Islet precursor cell (in vitro differentiated cells): ENCODE measurements at places on chromosomes 6 and 20.

DNA sequence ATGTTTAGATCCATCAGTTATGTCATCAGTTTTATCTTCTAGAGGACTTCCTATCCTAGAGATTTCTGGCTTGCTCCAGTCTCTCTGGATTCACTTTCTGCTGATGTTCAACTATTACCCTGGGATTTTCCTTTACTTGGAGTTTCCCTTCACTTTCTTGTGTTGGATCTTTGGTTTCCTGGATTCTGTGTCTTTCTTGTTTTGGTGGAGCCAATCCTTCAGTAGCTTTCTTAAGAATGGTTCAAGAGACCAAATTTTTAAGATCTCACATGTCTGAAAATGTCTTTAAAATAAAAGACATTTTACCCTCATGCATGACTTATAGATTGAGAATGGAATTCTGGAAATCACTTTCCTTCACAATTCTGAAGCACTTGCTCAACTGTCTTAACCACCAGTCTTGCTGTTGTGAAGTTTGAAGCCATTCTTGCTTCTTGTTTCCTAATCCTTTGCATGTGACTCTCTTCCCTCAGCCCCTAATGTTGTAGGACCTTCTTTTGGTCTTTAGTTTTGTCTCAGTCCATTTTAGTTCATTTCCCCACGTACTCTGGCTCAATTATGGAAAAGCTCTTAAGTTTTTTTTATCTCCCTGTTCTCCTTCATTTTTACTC is 87.9 kb downstream of the ARID1B start:
- DNase-seq: no peak

DNA sequence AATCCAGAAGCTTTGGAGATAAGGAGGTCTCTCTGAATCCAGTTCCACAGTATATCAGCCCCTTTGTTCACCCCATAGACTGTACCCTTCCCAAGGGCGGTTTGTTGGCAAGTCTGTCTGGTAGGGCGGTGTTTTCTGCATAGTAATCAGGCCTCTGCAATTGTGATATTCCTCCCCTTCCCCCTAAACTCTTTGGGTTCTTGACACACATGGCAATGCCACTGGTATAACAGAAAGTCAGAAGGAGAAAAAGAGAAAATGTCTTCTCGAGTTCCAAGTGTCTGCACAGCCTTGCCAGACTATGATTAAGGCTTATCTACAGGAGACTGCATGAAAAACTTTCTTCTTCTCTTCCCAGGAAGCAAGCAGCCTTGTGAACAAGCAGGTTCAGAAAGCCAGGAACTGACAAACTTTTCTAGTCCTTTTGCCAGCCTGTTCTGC is 45.6 kb downstream of the FOXO3 start:
- no peak for DNase-seq

DNA sequence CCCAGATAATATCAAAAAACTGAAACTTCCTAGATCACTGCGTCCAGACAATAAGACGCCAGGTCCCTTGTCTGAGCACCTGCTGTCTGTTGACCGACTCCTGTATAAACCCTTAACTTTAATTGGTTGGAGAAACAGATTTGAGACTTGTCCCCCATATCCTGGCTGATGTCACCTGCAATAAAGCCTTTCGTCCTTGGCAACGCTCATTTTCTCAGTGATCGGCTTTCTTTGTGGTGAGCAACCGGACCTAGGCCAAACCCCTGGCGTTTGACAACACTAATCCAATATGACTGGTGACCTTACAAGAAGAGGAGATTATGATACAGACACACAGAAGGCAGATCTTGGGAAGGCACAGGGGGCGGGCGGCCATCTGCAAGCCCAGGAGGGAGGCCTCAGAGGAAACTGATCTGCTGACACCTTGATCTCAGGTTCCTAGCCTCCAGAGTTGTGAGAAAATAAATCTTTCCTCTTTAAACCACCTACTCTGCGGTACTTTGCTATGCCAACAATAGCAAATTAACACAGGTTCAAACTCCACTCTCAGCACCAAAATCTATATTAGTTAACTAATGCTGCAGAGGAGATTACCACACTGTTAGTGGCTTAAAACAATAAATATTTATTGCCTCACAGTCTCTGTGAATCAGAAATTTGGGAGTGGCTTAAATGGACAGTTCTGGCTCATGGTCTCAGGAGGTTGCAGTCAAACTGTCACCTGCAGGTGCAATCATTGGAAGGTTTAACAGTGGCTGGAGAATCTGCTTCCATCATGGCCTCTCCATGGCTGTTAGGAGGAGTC is 178.7 kb downstream of the OTOR start:
- DNase-seq: no peak

GRCh38 chr6:3205913-3206312 is 21.5 kb downstream of the TUBB2B start:
- no peak for DNase-seq

DNA sequence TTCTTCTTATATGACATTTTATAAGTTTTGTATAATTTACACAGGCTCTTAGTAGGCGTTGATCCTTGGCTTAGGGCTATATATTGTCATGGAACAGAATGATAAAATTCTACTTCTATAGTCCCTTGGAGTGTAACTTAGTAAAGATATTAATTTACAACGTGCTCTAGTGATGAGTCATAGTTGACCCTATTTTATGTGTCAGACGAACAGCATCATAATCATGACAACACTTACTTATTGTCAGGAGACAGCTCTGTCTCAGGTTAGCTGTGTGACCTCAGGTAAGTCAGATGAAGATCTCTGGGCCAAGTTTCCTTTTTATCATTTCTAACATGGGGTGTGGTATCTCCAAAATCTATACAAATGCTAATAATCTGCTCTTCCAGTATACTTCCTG is 473.5 kb downstream of the UTRN start:
- no peak for DNase-seq

GRCh38 chr6:139778688-139779087 is 404.2 kb upstream of the CITED2 start:
- no peak for DNase-seq

- no peak for DNase-seq
Measured at GRCh38 chr20:61125546-61126180, 126.4 kb upstream of the CDH4 start.

GRCh38 chr6:90631046-90631445 is 44.2 kb upstream of the MAP3K7 start:
- DNase-seq: no peak

DNA sequence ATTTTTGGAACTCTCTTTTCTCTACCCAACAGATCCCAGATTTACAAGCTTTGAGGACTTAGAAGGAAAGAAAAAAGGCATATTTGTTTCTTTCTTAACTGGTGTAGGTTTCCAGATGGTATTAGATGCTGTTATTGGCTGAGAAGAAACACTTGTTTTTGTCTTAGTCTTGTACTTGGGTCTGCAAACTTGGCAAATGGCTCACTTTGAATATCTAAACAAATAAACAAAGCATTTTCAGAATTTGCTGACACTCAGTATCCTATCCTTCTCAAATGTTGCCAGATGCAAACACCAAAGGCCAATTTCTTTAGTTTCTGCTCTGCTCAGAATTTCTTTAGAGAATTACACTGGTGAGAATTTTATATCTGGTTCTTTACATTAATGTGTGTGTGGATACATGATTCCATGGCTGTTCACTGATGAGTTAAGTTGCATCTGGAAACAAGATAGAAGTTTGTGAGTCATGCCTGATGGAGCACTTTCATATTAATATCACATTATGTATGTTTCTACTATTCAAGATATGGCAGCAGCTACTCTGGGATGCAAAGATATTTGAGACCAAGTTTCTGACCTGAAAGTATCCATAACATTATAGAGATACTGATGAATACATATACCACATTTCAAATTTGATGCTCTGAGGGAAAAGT is 43.7 kb upstream of the CEP162 start:
- DNase-seq: no peak

DNA sequence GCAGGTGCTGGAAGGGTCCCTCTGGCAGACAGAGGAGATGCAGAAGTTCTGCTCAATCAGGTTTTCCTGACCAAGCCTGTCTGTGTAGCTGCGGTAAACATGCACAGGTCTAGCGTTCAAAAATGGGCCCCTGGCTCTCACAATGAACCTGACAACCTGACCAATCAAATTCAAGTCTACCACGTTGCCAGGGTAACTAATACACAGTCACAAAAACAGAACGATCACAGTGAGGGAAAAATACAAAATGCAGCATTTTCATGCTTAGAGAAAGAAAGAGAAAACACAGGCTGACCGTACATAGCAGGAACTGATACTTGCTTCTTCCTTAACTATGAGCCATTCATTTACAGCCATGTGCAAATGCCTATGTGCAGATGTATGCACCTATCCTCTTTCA is 353.1 kb upstream of the TSHZ2 start:
- no peak for DNase-seq

DNA sequence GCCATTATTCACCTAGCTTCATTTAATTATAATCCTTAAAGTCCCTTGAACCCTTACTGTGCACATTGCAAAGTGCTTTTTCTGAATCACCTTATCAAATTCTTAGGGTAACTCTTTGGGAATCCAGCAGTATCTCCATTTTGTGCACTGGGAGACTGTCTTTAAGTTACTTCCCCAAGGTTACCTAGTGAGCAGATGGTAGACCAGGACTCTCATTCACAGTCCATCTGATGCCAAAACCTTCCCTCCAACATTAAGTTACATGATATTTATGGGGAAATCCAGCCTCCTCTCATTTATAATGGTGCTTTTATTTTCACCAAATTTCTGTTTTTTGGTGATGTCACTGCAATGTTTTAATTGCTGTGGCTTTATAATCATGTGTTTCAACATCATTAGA is 75.7 kb downstream of the NCOA7 start:
- no peak for DNase-seq

- no peak for DNase-seq
Measured at GRCh38 chr6:158014505-158015187, 33.0 kb downstream of the SYNJ2 start.

GRCh38 chr6:16252686-16253299 is 14.4 kb downstream of the GMPR start:
- DNase-seq: no peak

DNA sequence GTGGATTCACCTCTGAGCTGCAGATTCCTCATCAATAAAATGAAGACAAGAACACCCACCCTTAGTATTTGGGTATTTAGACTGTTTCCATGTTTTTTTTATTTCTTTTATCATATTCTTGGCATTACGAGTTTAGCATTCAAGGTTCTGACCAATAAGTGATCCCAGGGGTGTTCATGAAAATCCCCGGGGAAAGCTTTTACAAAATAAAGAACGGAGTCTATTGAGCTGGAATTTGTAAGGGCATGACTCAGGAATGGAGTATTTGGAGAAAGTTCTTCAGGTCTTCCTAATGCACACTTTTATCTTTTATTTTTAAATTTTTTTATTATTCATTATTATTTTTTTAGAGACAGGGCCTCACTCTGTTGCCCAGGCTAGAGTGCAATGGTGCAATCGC is 19.4 kb upstream of the TOX2 start:
- no peak for DNase-seq

DNA sequence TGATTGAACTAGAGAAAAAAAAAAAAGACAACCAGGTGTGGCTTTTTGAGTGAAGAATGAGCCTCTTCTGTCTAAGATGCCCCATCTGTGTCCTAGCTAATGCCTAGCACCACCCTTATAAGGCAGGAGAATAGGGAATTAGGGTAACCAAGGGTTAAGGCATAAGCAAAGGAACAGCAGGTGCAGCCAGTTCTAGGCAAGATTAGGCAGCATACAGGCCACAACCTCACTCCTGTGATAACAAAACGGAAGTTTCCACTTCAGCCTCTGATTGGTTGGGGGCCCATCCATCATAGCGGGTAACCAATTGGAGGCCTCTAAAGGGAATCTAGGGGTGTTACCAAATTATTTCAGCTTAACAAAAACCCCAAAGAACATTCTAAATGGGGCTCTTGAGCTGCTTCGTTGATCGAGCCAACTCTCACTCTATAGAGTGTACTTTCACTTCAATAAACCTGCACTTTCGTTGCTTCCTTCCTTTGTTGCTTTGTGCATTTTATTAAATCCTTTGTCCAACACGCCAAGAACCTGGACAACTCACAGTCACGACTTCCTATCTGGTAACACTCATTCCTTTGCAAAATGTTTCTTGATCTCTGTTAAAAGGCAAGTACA is 61.9 kb upstream of the TAGAP start:
- DNase-seq: no peak

GRCh38 chr6:77178821-77179220 is 284.5 kb downstream of the HTR1B start:
- no peak for DNase-seq

- no peak for DNase-seq
Measured at GRCh38 chr6:154363821-154364220, 7.2 kb upstream of the IPCEF1 start.

GRCh38 chr20:45459606-45460005 is 9.9 kb upstream of the WFDC2 start:
- DNase-seq: no peak

- no peak for DNase-seq
Measured at GRCh38 chr20:14710951-14711350, 373.5 kb upstream of the FLRT3 start.

GRCh38 chr6:156767603-156768467 is 9.3 kb upstream of the ARID1B start:
- no peak for DNase-seq

DNA sequence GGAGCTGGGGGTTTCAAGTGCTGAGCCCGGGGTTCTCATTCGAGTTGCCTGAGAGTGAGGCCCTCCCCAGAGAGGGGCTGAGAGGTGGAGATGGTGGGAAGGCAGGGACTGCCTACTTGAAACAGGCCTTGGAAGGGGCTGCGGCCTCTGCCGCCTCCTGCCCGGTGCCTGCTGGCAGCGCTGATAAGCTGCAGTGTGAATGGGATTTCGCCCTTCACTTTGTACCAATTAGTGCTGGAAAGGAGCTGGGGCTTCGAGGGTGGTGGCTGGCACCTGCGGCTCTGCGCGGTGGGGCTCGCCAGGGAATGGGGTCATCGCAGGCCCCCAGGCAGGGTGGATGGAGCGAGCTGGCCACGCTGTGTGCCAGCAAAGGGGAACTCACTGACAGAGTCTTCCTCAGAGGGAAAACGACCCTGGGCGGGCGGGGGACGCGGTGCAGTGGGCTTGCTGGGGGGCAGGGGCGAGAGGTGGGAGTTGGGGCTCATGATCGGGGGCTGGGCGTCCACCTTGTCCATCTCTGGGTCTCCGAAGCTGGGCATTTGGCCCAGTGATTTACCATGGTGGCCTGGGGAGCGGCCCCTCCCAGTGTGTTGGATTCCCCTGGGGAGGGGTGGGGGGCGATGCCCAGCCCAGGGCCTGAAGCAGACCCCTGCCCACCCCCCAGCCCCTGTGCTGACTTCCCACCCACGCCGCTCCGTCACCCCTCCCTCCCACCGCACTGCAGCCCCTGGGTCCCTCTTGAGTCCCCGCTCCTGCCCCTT is 22.9 kb downstream of the COL20A1 start:
- no peak for DNase-seq

- no peak for DNase-seq
Measured at GRCh38 chr6:134230087-134230700, 87.7 kb downstream of the SGK1 start.

DNA sequence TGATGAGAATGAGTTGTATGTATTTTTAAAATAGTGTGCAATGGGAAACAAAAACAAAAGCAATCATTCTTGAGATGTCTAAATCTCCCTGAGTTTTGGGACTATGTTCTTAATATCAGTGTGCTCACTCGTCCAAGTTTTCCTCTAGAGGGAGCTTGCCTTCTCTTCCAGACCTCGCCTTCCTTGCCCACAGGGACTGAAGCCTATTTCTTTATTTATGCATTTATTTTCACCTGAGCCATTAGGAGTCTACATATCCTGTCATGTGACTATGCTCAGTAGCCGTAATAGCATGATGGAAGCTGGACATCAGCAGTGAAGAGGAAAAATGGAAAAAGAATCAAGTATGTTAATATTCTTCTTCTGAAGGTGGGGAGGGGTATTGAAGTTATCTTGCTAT is 131.2 kb downstream of the SH3BGRL2 start:
- DNase-seq: no peak
